ENCODE measurements at places on chromosomes 16 and 17. TPM values are rescaled to one million over a fixed set of nuclear protein-coding genes. Genes with fewer than 3 reads are reported as not detected.

DNA sequence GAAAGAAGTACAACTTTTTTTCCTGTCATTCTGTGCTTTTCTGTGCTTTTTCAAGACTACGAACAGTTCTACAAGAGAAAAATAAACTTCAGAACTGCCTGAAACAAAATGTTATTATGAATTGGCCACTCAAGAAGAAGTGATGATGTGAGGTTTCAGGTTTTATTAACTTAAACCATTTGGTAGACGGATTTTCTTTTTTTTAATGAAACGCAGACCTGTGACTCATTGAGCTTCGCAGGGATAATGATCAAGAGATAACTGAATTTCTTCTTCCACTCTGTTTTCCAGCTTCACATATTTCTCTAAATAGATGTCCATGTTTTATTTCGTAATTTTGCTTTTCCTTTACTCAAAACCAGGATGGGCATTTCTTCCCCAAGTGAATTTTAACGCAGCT is 32.7 kb downstream of the AIPL1 start:
- H3K27me3 ChIP-seq: no peaks in the 10 kb centered on the region
- no peak for DNase-seq
- no peaks in the 10 kb centered on the region for H3K36me3 ChIP-seq
- no peak overlapping the region for H3K27ac ChIP-seq

DNA sequence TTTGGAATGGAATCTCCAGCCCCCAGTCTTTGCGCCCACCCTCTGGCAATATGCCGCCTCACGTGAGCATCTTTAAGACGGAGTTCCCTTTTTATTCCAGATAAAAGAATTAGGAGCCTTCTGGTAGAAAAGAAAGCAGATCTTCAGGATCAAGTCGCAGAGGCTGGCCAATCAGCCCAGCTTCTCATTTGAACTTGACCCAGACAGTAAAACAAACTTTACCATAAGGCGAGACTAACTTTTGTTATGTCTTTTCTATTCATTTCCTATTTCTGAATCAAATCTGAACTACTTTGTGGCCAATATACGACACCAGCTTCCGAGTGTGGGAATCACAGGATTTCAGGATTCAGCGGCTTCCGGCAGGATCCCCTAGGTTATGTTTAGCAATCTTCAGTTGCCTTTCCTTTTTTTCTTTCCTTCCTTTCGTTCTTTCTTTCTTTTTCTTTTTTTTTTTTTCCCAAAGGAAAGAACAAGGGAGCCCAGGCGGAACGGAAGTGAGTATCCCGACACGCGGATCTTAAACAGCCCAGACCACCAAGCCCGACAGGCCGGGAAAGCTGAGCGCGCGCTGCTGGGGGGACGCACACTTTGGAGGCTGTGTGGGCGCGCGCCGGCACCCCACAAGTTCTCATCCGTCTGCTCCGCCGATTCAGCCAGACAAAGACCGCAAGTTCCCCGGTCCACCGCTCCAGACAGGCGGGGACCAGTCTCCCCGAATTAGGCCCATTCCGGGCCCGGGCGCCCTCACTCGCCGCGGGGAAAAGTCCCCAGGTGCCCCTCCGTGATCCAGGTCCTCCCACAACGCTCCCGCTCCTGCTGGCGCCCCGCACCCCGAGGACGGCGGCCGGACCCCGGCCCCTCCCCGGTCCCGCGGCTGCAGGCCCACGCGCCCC is 633 bp downstream of the TBC1D16 start:
- H3K27ac ChIP-seq: peak overlapping the region; percentile 83
- H3K4me1 ChIP-seq: peaks cover 52% of the 10 kb centered on the region
- H3K27me3 ChIP-seq: no peaks in the 10 kb centered on the region
- H3K4me3 ChIP-seq: peak overlapping the region; percentile 77
- DNase-seq: no peak

DNA sequence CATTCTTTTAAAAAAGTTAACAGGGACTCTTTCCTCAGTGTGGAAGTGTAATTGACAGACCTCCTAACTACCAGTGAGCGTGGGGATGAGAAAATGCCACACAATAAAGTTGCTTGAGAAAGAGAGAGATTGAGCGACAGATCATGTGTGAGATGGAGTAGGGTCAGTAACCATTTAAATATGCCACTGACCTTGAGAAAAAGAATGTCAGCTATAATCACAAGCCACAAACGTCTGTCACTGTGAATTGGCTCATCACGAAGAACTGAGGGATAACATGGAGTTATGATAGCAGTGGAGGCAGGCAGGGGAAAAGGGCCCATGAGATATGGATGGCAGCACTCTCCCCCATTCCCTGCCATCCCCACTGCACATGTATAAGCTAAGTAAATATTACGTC is 253.9 kb downstream of the SLC39A11 start:
- H3K27ac ChIP-seq: no peak overlapping the region
- H3K36me3 ChIP-seq: peaks cover 45% of the 10 kb centered on the region
- no peak overlapping the region for H3K4me3 ChIP-seq

The CDH3 gene
- total RNA-seq: 28.6 TPM

The ASGR1 gene
- total RNA-seq: not detected

DNA sequence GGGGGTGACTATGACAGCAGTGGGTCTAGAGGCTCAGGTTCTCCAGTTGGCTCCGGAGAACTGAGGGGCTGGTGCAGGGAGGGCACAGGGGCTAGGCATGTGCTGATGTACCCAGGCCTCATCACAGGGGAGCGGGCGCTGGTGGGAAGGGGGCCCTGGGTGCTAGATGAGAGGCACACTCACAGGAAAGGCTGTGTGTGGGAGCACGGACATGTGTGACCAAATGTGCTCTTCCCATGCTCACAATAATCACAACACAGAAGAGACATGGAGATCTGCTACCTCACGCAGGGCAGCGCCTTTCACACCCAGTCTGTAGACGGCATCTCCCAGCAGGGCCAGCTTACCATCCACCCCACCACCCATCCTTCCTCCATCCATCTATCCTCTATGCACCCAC is 17.4 kb upstream of the RASD1 start:
- H3K27me3 ChIP-seq: no peaks in the 10 kb centered on the region
- no peak overlapping the region for H3K27ac ChIP-seq
- DNase-seq: no peak
- no peaks in the 10 kb centered on the region for H3K4me1 ChIP-seq

The NPIPA8 gene
- not detected for total RNA-seq

The PARD6A gene
- total RNA-seq: 1.1 TPM

The MMP28 gene
- 2.2 TPM for total RNA-seq

The NHERF2 gene
- 143 TPM for total RNA-seq

DNA sequence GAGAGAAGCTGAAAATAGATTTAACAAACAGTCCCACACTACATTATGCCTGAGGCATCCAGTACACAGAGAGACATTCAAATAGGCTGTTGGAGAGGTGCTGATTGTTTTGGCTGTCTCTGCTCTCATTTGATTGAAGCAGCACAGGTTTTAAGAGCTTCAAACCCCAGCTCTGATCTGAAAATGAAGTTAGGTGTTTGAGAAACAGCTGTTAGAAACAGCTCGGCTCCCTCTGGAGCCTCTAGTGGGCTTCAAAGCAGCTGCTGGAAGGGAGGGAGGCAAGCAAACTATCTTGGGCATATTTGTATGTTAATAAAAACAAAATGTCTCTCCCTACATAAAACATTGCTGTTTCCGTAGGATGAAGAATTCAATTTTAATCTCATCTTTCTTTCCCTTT is 607.3 kb upstream of the GOT2 start:
- no peaks in the 10 kb centered on the region for H3K4me1 ChIP-seq
- H3K4me3 ChIP-seq: no peak overlapping the region
- no peak for DNase-seq
- H3K36me3 ChIP-seq: no peaks in the 10 kb centered on the region
- H3K27me3 ChIP-seq: no peaks in the 10 kb centered on the region
- H3K27ac ChIP-seq: no peak overlapping the region

DNA sequence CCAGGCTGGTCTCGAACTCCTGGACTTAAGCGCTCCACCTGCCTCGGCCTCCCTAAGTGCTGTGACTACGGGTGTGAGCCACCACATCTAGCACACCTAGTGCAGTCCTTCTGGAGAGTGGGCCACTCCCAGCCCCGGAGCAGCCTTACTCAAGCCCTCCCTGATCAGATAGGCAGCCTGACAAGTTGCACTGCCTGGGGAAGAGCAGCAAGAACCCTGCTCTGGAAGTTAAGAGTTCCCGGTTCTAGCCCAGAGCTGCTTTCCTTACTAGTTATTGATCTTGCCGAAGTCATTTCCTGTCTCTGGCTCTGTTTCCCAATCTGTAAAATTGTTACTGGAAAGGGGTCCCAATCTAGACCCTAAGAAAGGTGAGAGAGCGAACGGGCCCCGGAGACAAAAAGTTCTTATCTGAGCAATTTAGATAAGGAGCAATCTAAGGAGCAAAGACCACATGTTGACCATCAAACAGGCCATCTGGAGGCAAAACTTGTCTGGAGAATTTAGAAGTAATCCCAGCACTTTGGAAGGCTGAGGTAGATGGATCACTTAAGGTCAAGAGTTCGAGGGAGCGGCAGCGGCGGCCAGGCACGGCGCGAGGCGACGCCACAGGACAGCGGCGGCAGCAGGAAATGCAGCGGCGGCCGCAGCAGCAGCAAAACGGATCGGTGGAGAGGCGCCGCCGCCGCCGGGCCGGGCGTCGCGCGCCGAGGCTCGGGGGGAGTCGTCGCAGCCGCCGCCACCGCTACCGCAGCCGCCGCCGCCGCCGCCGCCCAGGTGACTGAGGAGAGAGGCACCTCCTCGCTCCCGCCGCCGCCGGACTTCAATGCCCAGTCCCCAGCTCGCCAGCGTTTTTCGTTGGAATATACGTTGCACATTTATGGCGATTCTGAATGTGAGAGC is 4.3 kb upstream of the NAGLU start:
- H3K27me3 ChIP-seq: no peaks in the 10 kb centered on the region
- peaks cover 36% of the 10 kb centered on the region for H3K4me1 ChIP-seq
- H3K4me3 ChIP-seq: peak overlapping the region; percentile 43
- no peaks in the 10 kb centered on the region for H3K36me3 ChIP-seq

The MYL4 gene
- total RNA-seq: not detected
